Stimulated activated CD8-positive, alpha-beta memory T cell treated with anti-CD3 and anti-CD28 coated beads, Interleukin-2, amount 100 ng/mL, for 48 hours (primary cell): ENCODE measurements at places on chromosomes 6 and 20.

GRCh38 chr6:136378888-136379287 lies 89.2 kb upstream of the BCLAF1 start:
- no peak for DNase-seq

- DNase-seq = no peak
Observed at GRCh38 chr6:100504786-100505737, 40.3 kb upstream of the SIM1 start.

DNA sequence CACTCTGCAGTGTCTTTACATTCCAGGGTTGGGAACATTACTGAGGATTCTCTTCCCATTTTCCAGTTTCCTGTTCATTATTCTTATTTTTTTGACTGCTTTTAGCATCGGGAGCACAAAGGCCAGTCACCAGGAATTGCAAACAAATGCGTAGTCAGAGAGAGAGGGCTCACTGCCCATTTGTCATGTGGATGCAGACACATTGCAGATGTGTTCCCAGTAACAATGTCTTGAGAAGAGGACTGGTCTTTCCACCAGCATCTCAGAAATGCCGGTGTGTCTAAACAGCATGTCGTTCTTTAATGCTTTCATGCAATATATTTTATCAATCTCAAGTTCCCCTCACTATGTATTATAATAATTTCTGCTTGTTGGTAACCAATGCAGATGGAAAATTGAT lies 952 bp upstream of the TAAR6 start:
- no peak for DNase-seq

GRCh38 chr20:17083738-17084137 lies 143.1 kb upstream of the PCSK2 start:
- DNase-seq = no peak

DNA sequence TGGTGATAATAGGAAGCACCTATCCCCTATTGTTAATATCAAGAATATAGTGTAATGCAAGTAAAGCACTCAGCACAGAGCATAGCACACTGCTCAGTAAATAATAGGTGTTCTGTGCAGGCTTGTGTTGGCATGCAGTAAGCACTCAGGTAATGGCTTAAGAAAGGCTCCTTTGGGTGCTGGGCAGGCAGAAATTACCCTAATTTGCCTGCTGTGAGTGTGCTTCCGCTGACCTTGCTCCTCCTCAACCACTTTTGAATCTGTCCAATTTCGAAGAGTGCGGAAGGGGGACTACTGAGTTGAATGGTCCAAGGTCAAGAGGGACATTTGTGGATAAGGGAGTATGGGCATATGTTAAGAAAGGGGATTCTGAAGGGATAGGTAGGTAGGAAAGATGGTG lies 15.4 kb downstream of the SRSF3 start:
- no peak for DNase-seq

DNA sequence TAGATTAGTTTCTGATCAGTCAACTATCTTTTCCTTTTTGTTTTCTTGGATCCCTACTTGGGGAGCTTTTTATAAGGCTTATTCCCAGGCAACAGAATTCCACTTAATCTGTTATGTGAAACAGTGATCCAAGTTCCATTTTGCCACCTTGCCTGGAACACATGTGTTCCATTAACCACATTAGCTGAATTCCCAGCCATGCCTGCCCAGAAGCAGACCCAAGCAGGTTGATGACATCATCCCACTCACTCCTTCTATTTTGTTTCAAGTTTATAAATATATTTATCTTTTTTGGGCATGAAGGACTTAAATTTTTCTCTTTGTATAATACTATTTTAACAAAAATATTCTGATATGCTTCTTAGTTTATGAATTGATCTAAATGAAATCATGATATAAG lies 587.4 kb downstream of the GRIK2 start:
- DNase-seq = no peak

- DNase-seq = no peak
Observed at GRCh38 chr20:36074983-36075382, 79.6 kb upstream of the EPB41L1 start.

GRCh38 chr6:13044896-13045295 lies 283.4 kb downstream of the TBC1D7 start:
- no peak for DNase-seq
